Activated naive CD4-positive, alpha-beta T cell (primary cell): ENCODE measurements at places on chromosomes 2 and 18.

GRCh38 chr2:51807229-51807628, 775.3 kb upstream of the NRXN1 start:
- no peak for DNase-seq

DNA sequence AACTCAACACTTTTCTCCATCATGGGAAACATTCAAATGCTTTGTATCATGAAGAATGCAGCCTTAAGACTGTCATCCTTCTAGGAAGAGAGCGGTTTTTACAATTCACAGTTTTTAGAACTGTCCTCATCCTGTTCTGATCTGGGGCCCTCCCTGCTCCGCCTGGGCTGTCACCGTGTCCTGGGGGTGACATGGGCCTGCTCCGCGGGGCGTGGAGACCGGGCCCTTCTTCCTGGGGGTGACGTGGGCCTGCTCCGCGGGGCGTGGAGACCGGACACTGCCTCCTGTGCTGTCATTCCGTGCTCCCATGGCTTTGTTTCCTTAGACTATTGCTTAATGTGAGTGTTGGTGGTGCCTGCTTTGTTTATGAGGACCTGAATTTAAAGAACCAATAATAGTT, 122.8 kb downstream of the TMEM18 start:
- no peak for DNase-seq

- no peak for DNase-seq
These were observed 216.9 kb downstream of the HAUS1 start for GRCh38 chr18:46320928-46321711.

DNA sequence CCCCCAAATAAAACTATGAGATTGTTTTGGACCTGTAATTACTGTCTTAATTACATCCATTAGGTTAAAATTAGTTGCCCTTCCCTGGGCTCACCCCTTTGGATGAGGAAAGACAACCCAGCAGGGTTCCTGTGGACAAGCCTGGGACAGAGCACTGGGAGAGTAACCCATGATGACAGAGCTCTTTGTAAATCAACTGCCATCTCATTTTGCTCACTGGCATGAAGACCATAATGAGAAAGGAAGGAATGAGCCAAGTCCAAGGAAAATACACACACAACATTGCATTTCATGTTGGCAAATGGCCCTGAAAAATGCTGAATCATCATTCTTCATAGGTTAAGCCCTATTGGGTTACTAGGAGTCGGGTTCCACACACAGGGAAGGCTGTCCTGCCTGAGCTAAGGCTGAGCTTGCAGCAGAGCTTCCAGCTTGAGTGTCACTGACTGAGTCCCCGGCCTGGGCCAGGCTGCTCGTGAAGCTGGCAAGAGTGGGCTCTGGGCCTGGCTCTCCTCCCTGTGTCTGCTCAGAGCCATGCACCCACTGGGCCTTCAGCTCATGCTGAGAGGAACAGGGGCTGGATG, 94.1 kb upstream of the ACAA2 start:
- DNase-seq, result no peak

GRCh38 chr2:237723023-237723422, 75.6 kb upstream of the RBM44 start:
- DNase-seq, result no peak

- DNase-seq, result no peak
These were observed 133.1 kb upstream of the PELI1 start for GRCh38 chr2:64277101-64277849.

GRCh38 chr2:21710496-21710895, 586.7 kb downstream of the TDRD15 start:
- DNase-seq, result no peak
